Pons (tissue), 1 donor: ENCODE measurements at places on chromosomes 12 and 14.

DNA sequence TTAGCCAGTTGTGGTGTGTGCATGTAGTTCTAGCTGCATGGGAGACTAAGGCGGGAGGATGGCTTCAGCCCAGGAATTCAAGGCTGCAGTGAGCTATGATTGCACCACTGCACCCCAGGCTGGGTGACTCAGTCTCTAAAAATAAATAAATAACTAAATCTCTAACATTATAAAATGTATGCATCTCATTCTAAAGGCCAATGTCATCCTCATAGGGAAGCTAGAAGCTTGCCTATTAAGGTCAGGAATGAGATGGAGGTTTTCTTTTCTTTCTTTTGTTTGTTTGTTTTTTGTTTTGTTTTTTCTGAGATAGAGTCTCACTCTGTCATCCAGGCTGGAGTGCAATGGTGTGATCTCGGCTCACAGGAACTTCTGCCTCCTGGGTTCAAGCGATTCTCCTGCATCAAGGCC, 48.8 kb upstream of the PAPLN start:
- no peak for DNase-seq

GRCh38 chr12:123998344-123998990, 25.5 kb downstream of the ZNF664 start:
- no peak for DNase-seq

DNA sequence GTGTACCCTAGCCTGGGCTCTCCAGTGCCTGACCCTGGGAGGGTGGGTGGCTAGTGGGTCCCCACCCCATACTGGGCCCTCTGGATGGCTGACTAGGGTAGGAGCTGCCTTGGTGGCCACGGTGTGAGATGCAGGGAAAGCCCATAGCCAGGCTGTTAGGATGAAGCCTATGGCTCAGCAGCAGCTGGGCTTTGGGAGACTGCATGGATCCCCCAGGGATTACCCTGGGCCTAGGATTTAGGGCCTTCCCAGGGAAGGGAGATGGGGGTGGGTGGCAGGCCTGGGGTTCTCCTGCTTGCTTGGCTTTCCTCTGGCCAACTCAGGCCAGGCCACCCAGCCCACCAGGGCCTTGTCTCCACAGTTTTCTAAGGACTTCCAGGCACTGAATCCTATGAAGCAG, 6.3 kb downstream of the GSTZ1 start:
- DNase-seq = no peak

- peak; percentile 73 for DNase-seq
These were observed 92.2 kb upstream of the ATF7IP start for GRCh38 chr12:14272956-14273912.

DNA sequence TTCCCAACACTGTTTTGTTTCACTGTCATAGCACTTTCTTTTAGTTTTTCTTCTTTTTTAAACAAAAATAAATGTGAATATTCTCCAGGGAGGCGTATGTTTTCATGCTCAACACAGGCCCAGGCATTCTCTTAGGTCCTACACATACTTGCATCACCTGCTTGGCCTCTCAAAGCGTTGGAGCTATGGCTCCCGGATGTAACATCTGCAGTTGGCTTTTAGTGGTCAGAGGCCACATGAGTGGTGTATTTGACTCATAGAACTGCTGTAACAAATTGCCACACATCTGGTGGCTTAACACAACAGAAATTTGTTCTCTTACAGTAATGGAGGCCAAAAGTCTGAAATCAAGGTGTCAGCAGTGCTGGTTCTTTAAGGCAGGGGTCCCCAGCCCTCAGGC, 44.6 kb upstream of the VRK1 start:
- DNase-seq = no peak

DNA sequence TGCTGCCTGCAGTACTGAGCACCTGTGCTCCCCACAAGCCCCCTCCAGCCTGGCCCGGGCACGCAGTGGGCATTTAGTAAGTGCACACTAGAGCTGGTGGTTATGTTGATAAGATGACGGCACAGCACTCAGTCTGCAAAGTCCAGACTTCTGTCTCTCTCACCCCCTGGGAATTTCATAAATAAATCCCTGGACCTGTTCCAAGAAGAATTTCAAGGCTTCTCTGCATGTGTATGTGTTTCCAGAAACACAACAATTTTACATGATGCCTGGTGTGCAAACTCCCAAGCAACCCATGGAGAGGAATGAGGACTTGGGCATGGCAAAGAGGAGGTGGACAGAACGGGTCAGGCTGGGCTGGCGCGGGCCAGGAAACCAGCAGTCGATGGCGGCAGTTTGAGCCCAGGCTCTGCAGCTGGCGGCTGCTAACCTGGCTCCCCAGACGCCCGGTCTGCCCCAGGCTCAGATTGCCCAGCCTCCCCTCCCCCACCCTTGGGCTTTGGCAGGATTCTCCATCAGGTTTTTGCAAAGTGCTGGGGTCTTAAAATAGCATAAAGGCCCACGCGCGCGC, 10.4 kb upstream of the ACVR1B start:
- no peak for DNase-seq

DNA sequence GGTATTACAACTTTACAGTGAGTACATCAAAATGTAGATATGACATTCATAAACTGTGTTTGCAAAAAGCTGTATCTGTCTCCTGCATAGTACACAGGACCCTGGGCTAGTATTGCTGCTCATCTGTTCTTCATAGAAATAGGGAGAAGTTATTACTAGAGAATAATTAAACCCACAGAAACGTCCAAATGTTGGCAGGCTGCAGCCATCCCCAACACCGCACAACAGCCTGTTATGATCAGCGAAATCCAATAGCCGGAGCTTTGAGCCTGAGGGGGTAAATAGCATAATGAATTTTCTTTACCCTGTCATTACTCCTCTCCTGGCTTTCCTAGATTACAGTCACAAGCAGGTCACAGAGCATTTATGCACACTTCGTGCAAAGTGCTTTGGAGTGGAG, 178.0 kb downstream of the DACT1 start:
- DNase-seq = no peak
